ENCODE measurements at places on chromosomes 13 and 19.

GRCh38 chr13:114131583-114132418, 622 bp downstream of the RASA3 start:
- no peak for DNase-seq

- DNase-seq: no peak
Observed at GRCh38 chr13:71309905-71310304, 557.1 kb downstream of the DACH1 start.

DNA sequence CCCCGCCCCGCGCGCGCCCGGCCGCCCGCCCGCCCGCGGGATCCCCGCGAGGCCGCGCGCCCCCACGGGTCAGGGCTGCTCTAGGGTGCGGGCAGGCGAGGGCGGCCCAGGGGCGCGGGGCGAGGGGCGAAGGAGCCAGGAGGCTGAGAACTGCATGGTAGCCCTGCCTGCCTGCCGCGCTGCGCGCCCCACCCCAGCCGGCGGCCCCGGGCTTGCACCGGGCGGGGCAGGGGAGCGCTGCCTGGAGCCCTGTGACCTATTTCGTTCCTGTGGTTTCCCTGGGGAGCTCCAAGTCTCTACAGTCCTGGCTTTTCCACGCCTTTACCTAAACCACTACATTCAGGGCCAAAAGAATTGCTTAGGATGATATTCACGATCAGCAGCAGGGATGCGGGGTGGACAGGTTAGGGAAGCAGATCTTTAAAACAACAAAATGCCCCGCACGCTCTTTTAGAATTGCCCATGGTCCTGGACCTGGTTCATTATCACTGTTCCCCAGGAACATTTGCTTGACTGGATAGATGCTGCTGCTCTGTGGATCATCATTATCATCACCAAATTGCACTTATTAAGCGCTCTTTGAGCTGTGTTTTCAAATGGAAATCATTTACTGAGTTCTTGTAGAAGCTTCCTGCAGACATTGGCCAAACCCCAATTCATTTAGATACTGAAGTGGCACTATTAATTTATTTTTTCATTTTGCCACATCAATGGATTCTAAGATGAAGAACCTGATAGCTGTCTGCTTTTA, 421 bp upstream of the GPR12 start:
- no peak for DNase-seq

GRCh38 chr13:44174769-44175425, 198.7 kb upstream of the SERP2 start:
- no peak for DNase-seq

DNA sequence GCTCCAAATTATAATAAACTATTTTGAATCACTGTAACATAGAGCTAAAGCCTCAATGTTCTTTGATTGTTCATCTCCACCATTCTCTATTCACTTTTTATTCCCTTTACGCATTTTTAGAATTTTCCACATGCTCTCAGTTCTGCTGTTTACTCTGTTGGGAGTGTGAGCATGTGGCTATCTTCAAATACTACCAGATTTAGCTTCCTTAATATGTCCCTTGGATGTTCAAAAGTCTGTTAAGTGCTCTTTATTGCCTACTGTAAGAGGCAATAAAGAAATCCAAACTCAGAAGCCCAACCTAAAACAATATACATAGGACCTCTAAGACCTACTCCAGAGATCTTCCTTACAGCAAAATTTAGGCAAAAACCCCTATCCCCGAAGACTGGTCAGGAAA, 34.5 kb downstream of the MTMR6 start:
- DNase-seq: no peak

DNA sequence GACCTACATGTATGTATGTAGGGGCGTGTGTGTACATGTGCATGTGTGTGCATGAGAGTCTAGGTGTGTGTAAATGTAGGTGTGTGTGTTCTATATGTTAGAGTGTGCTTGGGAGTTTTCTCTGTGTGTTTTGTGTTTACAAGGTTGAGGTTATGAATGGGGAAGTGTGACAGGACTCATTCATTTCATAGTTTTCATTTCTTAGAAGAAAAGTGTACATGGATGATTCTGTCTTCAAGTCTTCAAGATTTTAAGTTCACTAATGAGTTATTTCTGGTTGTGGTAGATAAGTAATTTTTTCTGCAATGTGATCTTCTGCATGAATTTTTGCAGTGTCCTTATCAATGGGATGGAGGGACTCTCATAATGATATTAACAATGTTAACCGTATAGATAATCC, 118.2 kb upstream of the SLC10A2 start:
- no peak for DNase-seq

- no peak for DNase-seq
Observed at GRCh38 chr13:74485757-74486156, 351.6 kb upstream of the KLF12 start.

- DNase-seq: no peak
Observed at GRCh38 chr19:16373532-16373931, 48.9 kb downstream of the KLF2 start.

DNA sequence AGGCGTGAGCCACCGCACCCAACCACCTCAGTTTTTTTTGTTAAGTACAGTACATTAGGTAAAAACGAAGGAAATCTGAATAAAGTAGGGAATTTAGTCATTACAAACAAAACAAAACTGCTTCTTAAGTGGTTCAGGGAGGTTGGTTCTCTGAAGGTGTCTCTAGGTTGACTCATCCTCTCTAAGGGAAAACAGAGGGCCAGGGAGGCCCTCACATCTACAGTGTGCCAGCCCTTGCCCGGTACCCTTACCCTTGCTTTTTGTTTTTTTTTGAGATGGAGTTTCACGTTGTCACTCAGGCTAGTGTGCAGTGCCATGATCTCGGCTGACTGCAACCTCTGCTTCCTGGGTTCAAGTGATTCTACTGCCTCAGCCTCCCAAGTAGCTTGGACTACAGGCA, 17.2 kb upstream of the JUND start:
- DNase-seq: no peak

DNA sequence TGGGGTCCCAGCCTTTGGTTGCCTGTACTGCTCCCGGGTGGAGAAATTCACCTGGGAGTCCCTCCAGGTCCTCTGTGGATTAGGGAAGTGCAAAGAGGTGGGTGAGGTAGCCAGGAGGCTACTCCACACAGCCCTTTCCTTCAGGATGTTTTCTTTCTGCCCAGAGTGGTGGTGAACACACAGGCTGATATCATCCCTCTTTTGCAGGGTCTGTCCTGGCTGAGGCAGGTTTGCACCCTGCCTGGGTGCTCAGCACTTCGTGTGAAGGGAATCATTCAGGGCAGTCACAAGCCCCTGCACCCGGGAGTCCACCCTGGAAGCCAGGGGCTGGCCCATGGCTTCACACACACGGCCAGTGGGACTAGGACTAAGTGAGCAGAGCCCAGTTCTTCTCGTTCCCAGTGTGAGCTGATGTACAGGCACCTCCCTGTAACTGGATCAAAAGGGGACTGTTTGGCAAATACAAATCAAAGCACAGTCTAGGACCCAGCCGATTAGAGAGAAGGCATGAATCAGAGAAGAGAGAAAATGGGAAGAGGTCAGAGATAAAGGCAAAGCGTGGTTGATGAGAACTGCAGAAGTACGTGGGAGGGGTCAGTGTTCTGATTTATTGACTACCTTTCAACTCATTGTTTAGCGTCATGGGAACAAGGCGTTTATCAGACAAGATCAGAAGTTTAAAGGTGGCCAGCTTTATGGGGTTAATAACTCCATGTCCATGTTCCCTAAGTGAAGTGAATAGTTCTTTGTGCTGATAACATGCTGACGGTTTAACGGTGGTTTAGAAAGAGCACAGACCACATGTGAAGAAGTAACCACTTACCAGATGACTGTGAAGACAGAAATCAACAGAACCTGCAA, 30.4 kb upstream of the SPATA13 start:
- no peak for DNase-seq

DNA sequence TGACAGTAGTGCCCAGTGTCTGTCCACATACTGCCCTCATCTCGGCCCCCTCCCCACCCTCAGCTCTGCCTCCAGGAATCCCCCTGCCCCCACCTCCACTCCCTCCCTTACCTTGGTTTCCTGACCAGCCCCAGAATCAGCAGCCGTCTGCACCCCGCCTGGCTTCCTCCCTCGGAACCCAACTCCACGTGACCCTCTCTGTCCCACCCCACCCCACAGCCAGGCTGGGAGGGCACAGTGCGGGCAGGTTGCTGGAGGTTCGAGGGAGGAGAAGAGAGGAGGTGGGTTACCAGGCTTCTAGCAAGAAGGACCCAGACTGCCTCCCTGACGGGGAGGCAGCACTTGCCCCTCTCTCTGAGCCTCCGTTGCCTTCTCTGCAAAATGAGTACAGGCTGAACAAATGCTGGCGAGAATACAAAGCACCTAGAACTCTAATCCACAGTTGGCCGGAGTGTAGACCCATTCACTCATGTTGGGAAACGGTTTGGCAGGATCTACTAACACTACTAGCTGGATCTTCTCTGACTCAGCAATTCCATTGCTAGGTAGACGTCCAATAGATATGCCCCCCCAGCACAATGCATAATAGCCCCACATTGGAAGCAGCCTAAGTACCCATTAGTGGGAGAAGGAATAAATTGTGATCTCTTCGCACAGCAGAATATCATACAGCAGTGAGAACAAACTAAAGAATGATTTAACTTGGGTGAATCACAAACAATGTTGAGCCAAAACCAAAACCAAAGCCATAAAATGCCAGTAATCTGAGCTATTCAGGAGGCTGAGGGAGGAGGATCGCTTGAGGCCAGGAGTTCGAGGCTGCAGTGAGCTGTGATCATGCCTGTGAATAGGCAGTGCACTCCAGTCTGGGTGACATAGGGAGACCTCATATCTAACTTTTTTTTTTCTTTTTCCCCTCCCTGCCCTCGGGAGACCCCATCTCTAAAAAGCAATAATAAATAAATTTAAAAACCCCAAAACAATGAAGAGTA, at the start of gene RASAL3:
RASAL3 (minus strand) TSS at position 151 of the 992 bp plus-strand sequence. CDS start 186 bp downstream, outside the sequence.
- DNase-seq: no peak

DNA sequence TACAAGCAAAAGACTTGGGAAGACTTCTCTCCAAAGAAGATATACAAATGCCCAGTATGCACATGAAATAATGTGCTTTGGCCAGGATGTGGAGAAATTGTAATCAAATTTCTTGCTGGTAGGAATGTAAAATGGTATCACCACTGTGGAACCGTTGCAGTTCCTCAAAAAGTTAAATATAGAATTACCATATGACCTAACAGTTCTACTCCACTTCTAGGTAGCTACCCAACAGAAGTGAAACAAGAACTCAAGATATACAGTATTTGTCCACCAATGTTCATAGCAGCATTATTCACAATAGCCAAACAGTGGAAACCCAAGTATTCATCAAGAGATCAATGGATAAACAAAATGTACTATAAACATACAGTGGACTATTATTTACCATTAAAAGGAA, 95.0 kb upstream of the KLF5 start:
- no peak for DNase-seq

GRCh38 chr13:80737513-80737912, 396.6 kb upstream of the SPRY2 start:
- DNase-seq: no peak

GRCh38 chr13:39538816-39539790, 63.9 kb downstream of the LHFPL6 start:
- no peak for DNase-seq

- peak; percentile 55 for DNase-seq
Observed at GRCh38 chr19:7267792-7268704, 26.2 kb downstream of the INSR start.

All from posterior cingulate gyrus (tissue), 11 donors.